ENCODE measurements at places on chromosomes 2 and 18.

DNA sequence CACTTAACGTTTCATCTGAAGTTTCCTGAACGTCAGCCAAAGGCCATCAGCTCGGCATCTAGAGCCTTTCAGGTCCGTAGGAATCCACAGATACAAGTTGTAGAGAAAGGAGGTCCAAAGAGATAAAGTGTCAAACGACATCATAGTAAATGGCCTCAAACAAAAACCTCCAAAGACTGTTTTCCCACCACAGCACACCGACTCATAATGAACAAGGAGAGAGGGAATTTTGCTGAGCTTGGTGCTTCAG, 150.3 kb downstream of the PXDN start:
- peak; percentile 88 for DNase-seq

DNA sequence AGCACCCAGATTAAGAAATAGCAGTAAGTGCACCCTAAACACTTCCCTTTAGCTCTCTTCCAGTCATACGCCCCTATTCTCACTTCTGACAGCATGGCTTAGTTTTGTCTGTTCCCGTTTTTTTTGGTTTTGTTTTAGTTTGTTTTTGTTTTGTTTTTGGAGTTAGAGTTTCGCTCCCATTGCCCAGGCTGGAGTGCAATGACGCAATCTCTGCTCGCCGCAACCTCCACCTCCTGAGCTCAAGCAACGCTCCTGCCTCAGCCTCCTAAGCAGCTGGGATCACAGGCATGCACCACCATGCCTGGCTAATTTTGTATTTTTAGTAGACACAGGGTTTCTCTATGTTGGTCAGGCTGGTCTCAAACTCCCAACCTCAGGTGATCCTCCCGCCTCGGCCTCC, 2067.7 kb downstream of the SUCLG1 start:
- DNase-seq, result no peak

- DNase-seq, result no peak
These were observed 12.0 kb downstream of the SERPINE2 start for GRCh38 chr2:224027070-224027469.

DNA sequence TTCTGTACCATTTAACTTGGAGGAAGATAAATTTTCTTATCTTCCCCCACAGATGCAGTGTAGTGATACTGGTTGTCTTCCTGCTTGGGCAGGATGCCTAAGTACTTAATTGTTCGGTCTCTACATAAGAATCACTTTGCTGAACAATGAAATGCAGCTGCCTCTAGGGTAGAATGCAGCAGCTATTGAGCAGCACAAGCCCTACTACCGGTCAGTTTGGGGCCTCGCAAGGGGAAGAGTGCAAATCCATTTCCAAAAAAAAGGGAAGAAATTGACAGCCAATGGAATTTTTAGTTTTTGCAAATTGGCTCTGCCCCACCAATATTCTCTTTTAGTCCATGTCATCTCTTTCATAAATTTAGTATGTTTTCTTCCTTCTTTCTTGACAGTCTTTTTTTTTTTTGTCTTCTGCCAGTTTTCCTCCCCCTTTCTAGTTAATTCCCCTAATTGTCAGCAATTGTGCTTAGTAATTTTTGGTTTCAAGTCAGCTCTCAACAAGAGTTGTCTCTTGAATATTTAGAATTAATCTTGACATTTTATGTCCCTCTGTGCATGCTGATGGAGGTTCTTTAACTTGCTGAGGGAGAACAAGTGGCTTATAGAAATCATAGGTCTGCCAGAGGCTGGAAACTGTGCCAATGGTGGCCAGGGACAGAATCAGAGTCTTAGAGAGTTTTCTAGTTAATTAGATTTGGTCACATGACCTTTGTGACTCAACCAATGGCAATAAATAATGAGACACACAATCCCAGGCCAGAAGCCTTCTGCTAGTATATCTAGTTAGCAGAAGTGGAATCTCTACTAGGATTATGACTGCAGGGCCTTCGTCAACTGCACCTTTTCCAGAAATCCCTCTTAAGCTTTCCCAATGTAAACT, 270.0 kb downstream of the CTNNA2 start:
- no peak for DNase-seq

DNA sequence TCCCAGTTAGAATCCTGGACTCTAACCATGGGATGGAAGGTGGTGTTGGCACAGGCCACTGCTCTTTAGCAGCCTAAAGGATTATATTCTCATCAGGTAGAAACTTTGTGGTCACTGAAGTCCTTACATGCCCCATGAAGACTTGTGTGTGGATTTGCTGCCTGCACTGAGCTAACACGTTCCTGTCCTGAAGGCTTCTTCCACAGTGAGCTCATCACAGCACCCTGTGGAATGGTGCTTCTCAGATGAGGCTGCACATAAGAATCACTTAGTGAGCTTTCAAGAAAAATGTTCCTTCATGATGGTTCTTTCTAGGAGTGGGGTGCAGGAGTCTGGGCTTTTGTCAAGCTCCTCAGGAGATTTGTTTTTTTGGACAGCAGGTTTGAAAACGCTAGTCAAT, 26.8 kb downstream of the STAMBP start:
- peak; percentile 61 for DNase-seq

- DNase-seq, result no peak
These were observed 249.9 kb upstream of the SIX2 start for GRCh38 chr2:45259138-45259537.

DNA sequence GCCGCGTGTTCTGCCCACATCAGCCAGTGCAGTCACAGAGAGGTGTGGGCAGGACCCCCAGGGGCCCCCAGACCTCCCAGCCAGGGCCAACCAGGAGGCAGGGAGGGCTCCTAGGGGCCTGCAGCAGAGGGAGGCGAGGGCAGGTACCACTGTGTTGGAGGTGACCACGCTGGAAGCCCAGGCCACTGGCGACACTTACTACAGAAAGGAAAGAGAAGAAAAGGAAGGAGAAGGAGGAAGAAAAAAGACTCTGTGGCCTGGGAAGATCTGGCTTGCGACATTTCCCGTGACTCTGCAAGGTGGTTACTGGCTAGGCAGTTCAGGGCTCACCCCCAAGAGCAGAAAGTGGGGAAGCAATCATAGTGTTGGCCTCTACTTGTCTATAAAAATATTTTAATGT, 98.1 kb upstream of the BCL2L11 start:
- DNase-seq, result no peak

DNA sequence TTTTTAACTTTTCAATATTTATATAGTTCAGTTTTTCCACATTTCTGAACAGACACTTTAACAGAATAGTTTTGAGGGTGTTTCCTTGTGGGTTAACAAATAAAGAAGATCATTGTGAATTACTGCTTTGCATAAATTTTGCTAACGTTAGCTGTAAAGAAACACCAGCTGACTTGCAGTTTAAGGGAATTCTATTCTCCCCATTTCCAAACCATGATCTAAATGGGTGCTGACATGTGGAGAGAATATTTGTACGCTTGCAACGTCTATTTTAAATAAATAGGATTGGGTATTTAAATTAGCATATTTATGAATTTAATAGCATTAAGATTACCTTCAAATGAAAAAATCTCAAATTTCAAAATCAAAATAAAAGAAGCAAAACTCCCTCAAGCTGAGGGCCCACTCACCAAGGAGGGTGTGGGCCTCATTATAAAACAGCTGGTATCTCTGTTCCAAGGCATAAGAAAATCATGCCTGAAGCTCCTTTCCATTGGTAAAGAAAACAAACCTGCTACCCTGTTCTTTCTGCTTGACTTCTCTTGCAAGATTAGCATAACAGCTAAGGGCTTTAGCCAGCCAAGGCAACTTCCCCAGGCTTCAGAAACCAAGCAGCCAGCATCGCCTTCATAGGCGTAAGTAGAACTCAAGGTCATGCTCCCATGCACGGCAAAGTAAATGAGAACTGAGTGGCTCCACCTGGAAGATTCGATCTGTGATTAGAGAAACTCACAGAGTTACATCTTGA, 3.2 kb downstream of the MRO start:
- DNase-seq, result peak; percentile 20

DNA sequence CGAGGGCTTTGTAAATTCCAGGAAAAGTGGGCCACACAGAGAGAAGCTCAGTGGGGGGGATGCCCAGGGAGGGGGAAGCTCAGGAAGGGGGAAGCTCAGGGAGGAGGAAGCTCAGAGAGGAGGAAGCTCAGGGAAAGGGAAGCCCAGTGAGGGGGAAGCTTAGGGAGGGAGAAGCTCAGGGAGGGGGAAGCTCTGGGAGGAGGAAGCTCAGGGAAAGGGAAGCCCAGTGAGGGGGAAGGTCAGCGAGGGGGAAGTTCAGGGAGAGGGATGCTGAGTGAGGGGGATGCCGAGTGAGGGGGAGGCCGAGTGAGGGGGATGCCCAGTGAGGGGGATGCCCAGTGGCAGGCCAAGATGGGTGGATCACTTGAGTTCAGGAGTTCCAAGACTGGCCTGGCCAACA, 821 bp upstream of the CHRNG start:
- DNase-seq, result no peak

- no peak for DNase-seq
These were observed 72.8 kb downstream of the KCNF1 start for GRCh38 chr2:10984418-10985135.

- DNase-seq, result no peak
These were observed 31.5 kb downstream of the TMEM37 start for GRCh38 chr2:119463136-119463535.

DNA sequence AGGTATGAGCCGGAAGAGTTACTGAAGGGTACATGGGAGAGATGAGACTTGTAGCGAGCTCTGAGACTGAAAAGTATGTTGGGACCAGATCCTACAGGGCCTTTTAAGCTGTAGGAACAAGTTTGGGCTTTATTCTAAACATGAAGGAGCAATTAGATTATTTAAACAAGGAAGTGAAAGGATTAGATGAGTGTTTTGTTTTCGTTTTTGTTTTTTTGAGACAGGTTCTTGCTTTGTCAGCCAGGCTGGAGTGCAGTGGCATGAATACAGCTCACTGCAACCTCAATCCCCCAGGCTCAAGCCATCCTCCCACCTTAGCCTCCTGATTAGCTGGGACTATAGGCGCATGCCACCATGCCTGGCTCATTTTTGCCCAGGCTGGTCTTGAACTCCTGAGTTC, 110.7 kb downstream of the C1D start:
- no peak for DNase-seq

- DNase-seq, result peak; percentile 39
These were observed 803 bp upstream of the FIGN start for GRCh38 chr2:163736433-163737189.

DNA sequence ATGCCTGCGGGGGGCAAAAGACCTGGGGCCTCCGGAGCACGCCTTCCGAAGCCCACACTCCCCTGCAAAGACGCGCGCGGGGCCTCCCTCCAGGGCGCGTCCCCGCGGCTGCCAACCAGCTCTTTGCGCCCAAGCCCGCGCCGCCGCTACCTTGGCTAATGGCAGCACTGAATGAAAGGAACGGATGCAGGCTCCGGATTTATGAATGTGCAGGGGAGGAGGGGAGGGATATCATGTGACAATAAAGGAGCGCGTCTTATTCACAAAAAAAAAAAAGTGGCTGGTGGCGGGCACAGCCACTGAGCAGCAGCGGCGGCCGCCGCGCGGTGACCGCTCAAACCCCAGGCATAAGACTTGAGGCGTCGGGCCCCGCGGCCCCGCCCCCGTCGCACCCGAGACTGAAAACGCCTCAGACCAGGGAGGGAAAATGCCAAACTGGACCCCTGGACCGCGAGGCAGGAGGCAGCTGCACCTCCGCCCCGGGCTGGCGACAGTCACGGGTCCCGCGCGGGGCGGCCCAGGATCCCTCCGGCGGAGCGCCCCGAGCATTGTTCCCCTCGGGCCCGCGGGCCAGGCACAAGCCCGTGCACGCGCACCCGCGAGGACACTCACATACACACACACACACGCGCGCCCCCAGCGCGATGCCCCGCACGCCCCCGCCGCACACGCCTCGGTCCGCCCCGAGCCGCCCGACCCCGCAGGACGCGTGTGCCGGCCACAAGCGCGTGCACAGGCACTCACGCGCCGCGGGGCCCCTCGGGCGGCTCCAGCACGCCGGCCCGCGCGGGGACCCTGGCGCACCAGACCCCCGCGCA, 1.6 kb downstream of the SPRED2 start:
- DNase-seq, result peak; percentile 51

DNA sequence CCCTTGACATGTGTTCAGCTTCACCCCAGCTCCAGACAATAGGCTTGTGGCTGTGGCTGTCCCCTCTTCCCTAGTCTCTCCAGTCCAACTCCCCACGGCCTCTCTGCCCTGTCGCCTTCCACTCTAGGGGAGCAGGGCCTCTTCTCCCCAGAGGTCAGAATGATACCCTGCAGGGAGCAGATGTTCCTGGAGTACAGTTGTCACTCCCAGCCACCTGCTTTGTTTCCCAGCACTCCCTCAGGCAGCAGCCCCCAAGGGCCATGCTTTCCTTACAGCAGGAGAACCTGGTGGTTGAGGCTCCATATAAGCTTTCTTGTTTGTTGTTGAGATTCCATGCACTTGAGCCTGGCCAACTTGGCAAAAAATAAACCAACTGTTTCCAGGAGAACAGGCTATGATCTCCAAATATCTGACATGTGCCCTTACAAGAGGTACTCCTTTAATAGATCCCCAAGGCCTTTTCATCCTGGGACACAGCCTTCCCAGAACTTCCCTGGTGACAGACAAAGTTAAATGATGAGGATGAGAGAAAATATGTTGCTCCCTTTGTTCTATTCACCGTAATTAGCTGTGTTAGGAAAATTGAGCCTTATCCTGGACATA, 45.1 kb downstream of the DPYSL5 start:
- DNase-seq, result no peak

- DNase-seq, result no peak
These were observed 41.4 kb downstream of the RAD51AP2 start for GRCh38 chr2:17476830-17477229.

- peak; percentile 71 for DNase-seq
These were observed 61.3 kb downstream of the LONRF2 start for GRCh38 chr2:100260712-100261620.

DNA sequence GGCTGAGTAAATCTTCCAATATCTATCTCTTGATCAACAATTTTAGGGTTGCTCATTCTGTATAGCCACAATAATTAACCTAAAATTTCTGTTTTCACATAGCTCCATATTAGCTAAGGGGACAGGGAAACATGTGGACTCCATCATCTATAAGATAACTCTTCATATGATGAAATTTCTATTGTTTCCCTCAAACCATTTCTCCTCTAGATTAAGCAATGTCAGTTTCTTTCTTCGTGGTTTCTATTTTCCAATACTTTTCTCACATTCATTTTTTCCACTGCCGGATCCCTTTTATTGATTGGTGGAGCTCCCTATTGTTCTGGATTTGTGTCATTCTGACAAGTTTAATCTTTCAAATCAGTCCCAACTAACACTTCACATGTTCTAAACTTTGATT, 1221.3 kb upstream of the ZEB2 start:
- no peak for DNase-seq

DNA sequence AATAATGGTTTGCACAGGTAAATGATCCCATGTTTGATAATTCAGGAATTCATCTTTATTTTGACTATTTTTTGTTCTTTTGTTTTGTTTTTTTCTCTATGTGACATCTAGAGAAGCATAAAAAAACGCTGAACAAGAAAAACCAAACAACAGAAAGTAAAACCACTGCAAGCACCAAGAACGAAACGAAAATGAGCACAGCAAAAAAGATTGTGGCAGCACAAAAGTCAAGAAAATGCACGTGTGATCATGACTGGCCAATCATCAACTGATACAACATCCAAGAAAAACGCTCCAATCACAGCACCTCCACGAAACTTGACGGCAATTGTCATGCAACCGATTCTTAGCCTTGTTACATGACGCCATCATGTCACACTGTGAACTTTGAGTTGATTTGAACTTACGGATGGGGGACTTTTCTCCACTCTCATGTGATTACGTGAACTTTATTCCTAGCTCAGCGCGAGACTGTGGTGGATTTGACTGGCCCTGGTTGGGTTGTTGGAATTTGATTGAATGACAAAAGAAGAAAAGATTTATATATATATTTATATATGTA, 318.7 kb downstream of the CELF4 start:
- no peak for DNase-seq

- peak; percentile 75 for DNase-seq
These were observed 198.0 kb downstream of the NBAS start for GRCh38 chr2:15363142-15363541.
